ENCODE measurements at places on chromosomes 7 and 10. TPM values are rescaled to one million over a fixed set of nuclear protein-coding genes. Genes with fewer than 3 reads are reported as not detected.

- DNase-seq: no peak
These were observed 34.5 kb downstream of the TSPAN14 start for GRCh38 chr10:80488539-80489066.

DNA sequence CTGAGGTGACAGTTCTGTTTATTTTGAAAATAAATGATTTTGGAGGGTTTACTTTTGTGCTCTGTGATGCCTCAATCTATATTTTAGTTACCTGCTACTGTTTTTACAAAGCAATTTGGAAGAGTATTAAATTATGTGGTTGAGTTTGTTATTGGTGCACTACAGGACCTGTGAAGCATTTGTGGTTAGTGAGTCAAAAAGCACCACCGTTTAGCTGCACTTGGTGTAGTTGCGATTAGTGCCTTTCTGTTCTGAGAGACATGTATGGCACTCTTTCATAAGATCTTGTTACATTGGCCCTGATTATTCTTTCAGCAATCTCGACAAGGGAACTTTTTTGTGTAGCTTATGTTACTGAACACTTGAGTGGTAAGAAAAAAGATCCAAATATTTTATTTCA, 132.2 kb downstream of the BBS9 start:
- no peak for DNase-seq

DNA sequence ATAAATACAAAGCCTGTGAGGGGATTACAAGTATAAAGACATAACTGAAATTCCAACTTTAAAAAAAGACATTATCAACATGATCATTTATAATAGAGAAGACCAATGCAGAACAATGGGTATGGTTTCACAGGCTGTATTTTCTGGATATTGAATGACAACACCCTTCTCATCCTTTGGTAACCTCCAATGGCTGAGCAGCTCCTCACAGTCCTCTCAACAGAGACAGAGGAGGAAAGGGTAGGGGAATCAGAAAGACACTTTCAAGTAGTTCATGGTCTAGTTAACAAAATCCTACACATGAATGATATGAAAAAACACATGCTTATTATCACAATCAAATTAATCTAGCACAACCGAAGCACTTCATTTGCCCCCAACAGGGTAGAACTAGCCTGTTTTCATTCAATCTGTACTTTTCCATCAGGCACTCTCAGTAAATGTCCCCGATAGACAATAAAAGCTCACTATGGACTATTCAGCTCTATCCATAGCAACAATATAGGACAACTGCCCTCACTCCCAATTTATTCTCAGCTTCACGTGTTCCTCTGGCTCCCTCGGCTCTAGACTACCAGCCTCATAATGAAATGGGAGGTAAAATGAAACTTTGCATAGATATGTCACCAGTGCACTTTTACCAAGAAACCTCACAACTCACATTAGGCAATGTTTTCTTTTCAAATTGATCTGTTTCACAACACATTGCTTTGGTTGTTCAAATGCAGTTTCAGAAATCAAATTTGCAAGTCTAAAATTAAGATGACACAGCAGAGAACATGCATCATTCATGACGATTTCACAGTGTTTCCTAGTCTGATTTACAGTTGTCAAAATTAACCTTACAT, 211.4 kb downstream of the THSD7A start:
- DNase-seq: no peak

DNA sequence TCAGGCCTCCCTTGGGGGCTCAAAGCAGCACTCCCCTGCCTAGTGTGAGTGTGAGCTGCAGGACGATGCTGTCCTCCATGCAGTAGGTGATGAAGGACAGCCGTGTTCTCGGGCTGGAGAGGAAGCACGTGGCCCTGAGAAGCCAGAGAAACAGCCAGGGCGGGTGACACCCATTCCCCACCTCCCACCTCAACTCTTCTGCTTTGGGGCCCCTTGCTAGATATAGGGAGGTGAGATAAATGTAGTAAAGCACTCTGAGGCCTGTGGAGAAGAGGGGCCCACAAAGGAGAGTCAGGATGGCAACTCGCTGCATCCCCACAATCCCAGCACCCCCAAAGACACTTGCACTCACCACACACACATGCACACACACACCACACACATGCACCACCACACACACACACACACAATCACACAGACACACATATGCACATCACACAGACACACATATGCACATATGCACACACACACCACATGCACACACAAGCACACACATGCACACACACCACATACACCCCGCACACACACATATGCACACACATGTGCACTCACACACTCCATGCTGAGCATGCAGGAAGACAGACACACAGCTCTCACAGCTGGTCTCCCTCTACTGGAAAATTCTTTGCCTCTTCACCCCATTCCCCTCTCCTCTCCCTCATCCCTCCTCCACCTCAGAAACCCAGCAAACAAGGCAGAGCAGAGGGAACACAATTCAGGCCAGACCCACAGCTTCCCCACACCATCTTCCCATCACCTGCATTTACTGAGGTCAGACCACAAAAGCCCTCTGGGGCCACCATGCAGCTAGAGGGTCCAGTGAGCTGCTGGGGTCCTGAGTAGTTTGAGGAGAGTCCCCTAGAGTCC, 30.5 kb downstream of the ANXA8 start:
- DNase-seq: no peak

DNA sequence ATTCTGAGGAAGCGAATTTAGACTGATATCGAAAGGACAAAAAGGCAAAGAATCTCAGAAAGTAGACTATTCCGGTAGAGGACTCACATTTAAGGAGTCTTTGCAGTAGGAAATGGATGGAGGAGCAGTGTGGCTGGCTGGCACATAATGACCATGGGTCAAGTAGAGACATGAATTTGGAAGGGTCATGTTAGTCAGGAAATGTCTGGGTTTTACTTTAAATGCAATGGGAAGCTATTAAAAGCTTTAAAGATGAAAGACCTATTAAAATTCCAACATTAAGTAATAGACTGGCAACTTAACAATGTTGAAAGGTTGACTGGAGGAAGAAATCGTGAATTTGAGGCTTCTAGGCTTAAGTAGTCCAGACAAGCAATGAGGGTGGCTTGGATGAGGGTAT, 90.0 kb upstream of the SEMA3C start:
- no peak for DNase-seq

DNA sequence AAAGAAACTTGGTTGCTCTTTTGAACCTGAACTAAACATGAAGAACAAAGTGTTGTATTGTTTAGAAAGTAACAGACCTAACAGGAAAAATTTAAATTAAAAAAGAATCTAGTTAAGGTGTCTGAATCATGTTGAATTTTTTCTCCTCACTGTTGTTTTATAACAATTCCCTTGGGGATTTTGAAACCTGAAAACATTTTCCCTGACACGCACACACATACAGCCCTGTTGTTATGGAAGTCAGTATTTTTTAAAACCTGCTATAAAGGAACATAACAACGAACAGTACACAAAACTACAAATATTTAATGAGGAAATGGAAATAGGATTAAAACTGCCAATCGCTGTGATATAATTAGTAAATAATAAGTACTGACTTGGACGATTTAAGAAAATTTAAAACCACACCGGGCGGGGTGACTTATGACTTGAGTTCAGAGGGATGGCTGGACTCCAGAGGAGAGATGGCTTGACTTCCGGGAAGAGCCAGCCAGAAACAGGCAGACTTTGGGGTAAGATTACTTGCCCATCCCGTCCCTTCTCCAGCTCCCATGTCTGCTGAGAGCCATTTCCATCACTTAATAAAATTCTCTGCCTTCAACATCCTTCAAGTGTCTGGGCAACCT, 16.2 kb upstream of the SPOCK2 start:
- no peak for DNase-seq

- no peak for DNase-seq
These were observed 46.7 kb downstream of the CAMK1D start for GRCh38 chr10:12396093-12396492.

SUPV3L1 gene
- 25.9 TPM for total RNA-seq

GAD2 gene
- total RNA-seq: 0.11 TPM

ANTXRL gene
- not detected for total RNA-seq

KCNIP2 gene
- 2.4 TPM for total RNA-seq

CALML5 gene
- total RNA-seq: not detected

EGFR gene
- total RNA-seq: 28.2 TPM
